ENCODE measurements at places on chromosomes 3 and 15. TPM values are rescaled to one million over a fixed set of nuclear protein-coding genes. Genes with fewer than 3 reads are reported as not detected.

DNA sequence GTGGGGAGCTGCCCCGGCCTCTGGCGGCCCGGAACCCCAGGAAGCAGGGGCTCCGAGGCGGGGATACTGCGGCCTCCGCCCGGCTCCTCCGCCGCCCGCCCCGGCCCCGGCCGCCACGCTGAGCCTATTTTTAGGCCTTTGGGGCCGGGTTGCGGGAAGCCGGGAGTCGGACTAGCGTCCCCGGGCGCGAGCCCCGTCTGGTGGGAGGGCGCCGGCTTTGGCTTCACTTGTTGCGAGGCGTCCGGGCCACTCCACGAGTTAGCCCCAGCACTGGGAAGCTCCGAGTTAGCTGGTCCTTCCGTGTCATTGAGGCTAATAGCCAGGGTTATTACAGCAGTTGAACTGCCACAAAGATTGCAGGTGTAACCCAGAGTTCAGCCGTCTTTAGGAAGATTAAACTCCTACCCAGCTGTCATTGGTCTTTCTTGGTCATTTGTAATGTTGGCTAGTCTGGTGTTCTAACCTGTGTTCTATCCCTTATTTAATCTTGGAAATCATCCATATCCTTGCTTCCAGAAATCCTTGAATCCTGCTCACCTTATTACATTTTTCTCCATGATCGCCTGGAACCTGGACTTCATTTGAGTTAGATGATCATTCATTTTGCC, 791 bp downstream of the GYG1 start:
- DNase-seq, result peak; percentile 67

- no peak for DNase-seq
Measured at GRCh38 chr15:64847876-64848716, 6.4 kb downstream of the PLEKHO2 start.

GRCh38 chr3:101458387-101458786, 54.6 kb downstream of the SENP7 start:
- no peak for DNase-seq

GRCh38 chr3:119571688-119572087, 7.6 kb upstream of the ADPRH start:
- DNase-seq, result no peak

DNA sequence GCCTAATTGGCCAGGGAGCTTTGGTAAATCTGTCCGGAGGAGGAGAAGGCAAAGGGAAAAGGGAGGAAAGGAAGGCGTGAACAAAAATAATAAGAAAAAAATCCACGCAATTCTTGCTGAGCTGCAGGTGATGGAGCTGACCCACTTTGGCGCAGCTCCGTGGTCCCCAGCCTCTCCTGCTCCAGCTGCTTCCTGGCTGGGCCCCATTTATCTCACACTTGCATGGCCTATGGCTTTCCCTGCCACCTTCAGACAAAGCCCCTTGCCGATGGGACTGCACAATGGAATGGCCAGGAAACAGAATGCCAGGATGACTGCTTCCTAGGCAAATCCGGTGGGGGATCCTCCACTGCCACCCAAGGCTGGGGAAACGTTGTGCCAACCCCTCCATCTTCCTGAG, 6.9 kb downstream of the INSYN1 start:
- DNase-seq, result no peak

- no peak for DNase-seq
Measured at GRCh38 chr15:32106401-32107381, 76.4 kb downstream of the CHRNA7 start.

GRCh38 chr3:63588895-63589294, 63.6 kb upstream of the SNTN start:
- peak; percentile 48 for DNase-seq

- DNase-seq, result no peak
Measured at GRCh38 chr3:139774560-139775302, 97.0 kb upstream of the NMNAT3 start.

GRCh38 chr3:4850928-4851265, 128.3 kb upstream of the BHLHE40 start:
- DNase-seq, result no peak

DNA sequence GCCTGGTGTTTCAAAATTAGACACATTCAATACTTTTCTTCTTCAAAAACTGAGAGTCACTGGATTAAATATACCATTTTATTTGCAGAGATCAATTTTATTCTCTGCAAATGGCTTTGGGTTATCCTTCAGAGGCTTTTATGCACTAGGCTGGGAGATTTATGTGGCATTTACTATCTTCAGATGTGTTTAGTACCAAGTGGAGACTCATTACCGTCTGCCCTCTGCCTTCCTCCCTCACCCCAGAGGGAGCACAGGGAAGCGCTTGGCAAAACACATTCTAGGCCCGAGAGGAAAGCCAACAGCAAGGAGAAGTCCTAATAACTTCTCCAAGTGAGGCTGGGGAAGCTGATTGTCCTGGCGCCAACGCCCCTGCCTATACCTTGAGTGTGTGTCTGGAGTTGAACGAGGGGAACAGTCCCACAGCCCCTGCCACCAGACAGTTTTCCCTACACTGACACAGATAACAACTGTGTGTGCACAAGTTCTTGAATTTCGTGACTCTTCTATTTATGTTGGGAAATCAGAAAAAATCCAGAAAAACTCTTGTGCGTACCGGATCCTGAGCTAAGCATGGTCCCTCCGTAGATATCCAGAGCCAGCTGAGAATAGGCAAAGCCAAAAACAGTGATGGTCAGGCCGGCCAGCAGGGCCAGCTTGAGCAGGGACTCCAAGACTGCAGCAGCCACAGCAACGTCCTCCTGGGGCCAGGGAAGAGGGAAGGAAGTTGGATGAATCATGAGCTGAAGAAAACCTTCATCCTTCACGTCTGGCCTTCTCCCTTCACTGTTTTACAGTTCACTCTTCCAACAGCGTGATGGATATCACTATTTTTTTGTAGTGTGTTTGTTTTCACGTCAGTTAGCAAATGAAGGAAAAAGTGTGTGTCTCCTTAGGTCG, 26.6 kb downstream of the RFT1 start:
- no peak for DNase-seq

DNA sequence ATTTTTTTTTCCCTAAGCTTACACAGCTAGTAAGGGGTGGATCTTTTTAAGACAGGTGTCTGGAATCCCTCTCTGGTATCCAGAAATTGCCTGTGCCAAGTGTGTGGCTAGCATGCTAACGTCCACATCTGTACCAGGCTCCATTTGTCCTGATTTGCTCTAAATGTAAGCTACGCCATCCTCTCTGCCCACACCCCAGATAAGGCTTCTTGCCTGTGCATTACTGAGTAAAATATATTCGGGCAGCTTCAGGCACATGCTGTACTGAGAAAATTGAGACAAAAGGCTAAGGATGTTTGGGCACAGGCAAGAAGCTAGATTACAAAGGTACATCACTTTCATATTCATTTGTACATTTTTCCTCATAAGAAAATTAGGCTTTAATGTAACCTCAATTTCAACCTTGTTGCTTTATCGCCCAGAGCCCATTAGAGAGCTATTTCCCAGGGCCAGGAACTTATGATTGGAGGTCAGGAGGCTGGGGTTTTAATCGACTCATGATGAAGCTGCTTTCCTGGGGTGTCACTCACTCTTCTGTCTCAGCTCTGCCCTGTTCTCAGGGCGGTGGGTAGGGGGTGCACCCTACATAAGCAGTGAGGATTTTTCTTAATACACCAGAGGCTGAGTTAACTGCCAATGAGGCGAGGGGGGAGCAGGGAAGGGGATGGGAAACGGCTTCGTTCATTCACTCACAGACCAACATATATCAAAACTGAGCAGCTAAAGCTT, 106.3 kb downstream of the RORA start:
- no peak for DNase-seq

GRCh38 chr3:117439812-117440211, 730.2 kb downstream of the TUSC7 start:
- DNase-seq, result peak; percentile 34

GRCh38 chr3:187458383-187458782, 90.2 kb downstream of the RTP4 start:
- DNase-seq, result no peak

- DNase-seq, result no peak
Measured at GRCh38 chr3:72661115-72661457, 187.2 kb downstream of the SHQ1 start.

GRCh38 chr3:195762611-195763010, 41.8 kb downstream of the MUC20 start:
- DNase-seq, result no peak

DNA sequence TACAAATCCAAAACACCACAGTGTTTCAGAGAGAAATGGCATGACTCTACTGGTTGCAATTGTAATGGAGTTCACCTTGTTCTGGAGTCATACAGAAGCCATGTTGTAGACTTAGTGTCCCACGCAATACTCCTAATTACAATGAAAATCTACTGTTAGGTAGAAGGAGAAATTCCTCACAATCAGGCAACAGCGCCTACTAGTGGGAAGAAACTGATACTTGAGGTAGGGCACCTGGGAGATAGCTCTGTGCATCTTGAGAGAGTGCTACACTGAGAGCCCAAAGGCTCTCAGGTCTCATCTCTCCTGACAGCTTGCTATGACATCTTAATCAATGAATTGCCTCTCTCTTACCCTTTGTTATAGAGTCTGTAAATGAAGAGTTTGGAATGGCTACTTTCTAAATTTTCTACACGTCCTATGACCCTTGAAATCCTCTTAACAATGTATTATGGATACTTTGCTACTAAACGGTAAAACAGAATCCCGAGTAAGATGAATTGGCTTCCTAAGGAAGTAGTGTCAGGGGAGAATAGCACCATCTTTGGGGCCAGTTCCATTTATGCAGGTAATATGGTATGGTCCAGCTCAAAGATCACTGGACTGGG, 422.7 kb upstream of the TPRG1 start:
- peak; percentile 69 for DNase-seq

DNA sequence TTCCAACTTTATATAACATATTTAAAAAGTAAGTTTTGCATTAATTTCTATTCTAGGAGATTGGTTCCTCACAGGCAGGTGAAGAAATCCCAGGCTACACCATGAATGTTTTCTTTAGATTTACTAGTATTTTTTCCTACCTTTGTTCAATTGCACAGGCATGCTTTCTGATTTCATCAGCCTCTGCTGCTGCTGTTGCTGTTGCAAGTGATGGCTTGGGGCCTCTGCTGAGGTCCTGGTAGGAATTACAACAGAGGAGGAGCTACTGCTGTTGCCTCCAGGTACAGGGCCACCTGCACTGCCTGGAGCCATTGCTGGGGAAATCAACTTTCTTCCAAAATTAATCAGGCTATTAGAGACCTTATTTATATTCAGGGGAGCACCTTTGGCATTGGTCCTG, 353.3 kb downstream of the PLCL2 start:
- DNase-seq, result no peak

DNA sequence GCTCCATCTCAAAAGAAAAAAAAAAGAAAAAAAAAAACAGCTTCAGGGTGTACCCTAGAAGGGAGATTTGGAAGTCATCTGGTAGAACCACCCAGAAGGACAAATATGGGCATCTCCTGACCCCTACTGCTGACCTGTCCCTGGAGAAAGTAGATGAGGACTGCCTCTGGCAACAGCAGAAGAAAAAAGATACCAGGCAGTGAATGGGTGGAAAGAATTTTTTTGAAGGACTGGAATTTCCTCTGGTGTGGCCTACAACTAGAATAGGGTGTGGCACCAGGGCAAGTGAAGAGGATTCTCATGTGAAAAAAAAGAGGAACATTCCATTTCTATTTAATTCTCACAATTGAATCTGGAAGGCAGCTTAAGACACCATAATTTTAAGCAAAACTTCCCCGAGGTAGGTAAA, 3.1 kb downstream of the ANXA2 start:
- peak; percentile 48 for DNase-seq

- no peak for DNase-seq
Measured at GRCh38 chr15:58447271-58448010, 15.7 kb downstream of the LIPC start.

DNA sequence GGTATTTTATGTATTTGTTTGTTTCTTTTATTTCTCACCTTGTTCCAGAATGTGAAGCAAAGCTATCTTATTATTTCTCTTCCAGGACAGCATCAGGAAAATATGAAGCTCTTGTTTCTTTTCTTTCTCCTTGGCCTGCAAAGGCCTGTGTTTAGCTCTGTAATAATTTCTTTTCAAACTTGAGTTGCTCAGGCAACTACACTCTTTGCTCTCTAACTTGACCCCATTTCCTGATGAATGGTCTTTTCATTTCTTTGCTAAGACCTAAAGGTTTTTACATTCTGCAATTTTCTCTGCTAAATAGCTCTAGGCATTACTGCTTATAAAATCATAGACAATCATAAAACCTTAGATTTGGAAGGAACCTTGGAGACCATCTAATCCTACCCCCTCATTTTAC, 26.2 kb upstream of the ZNF770 start:
- no peak for DNase-seq

GRCh38 chr3:126341755-126342150, 15.5 kb downstream of the KLF15 start:
- DNase-seq, result no peak

DNA sequence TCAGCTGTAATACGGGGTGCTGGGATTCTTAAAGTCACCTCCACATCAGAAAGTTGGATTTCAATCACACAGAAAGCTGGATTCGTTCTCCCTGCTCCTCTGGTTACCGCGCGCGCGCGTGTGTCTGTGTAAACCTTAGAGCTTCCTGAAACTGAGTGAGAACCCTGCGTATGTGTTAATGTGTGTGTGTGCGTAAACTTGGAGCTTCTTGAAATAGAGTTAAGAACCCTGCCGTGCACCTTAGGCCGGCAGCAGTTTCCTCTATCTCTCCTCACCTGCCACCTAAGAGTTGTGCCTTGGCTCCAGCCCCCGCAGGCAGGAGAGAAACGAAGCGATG, 531 bp downstream of the LZTFL1 start:
- DNase-seq, result no peak

DNA sequence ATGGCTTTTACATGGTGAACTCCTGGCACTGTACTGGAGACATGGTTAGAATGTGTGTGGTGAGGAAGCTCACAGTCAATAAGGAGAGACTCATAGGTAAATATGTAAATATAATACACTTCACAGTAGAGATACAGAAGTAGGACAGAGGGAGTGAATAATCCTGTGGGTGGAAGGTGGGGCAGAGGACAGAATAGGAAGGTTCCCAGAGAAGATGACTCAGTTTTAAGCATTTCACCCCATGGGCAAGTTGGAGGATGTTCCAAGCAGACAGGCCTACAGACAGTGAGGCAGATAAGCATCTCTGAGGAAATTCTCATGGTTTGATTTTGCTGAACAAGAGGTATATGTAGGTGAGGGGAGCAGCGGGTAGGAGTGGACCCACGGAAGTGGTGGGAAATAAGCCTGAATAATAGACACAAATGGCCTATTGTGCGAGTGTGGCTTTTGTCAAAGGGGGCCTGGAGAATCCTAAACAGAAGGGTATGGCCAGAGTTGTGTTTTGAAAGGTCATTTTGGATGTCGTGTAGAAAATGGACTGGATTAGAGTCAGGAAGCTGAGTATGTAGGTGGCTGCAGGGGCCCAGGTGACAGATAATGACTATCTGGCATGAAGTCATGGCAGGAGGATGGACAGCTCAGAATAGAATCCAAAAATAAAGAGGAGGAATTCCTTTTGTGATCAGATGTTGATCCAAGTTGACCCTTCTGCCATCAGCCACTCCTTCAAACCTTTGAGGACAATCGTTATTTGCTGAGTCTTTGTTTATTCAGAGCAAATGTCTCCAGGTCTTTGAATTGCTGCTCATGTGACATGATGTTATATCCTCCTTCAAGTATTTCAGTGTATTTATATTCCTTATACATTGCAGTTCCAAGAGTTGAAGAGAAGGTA, 97.3 kb upstream of the THRB start:
- no peak for DNase-seq

The MESP2 gene
- total RNA-seq, result not detected

The GOLGA8R gene
- not detected for total RNA-seq

The EFCC1 gene
- 0.25 TPM for total RNA-seq

The ADAMTS17 gene
- total RNA-seq, result 3.0 TPM

The TMIE gene
- total RNA-seq, result 0.18 TPM

The CELSR3 gene
- total RNA-seq, result 9.9 TPM

The GCNT3 gene
- 154 TPM for total RNA-seq
